Stomach (tissue), 19 donors: ENCODE measurements at places on chromosomes 12 and 14.

- no peak for DNase-seq
- peaks cover 18% of the 10 kb centered on the region for H3K36me3 ChIP-seq
- H3K4me3 ChIP-seq, result no peak overlapping the region
- H3K27ac ChIP-seq, result no peak overlapping the region
- H3K27me3 ChIP-seq, result no peaks in the 10 kb centered on the region
Measured at GRCh38 chr12:124792961-124793441, 70.7 kb downstream of the SCARB1 start.

DNA sequence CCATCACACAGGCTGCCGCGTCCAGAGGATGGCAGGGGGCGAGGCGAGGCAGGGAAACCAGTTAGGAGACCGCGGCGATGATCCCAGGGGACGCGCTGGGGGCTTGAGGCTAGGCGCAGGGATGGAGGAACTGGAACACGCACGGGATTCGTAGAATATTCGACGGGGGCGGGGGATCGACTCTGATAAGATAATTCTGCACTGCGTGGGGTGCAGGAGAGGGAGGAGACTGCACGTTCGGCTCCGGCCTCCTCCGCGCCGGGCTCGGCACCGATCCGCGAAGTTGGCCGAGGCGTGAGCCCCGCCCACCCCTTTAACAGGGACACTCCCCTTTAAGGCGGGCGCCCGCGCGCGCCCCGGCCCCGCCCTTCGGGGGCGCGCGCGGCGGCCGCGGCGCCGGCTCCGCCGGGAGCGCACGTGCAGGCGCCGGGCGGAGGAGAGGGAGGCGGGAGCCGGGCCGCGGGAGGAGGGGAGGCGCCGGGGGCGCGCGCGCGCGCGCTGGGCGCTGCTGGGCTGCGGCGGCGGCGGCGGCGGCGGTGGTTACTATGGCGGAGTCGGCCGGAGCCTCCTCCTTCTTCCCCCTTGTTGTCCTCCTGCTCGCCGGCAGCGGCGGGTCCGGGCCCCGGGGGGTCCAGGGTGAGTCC, at the start of gene ACVR1B:
ACVR1B (plus strand) TSS at position 501 of the 644 bp plus-strand sequence; CDS start at position 546, 45 bp downstream.
- no peaks in the 10 kb centered on the region for H3K36me3 ChIP-seq
- H3K4me1 ChIP-seq, result peaks cover 30% of the 10 kb centered on the region

GRCh38 chr12:26401874-26402273, 206.5 kb downstream of the SSPN start:
- no peak overlapping the region for H3K4me3 ChIP-seq
- H3K27me3 ChIP-seq, result no peaks in the 10 kb centered on the region
- H3K4me1 ChIP-seq, result no peaks in the 10 kb centered on the region
- no peak for DNase-seq
- no peaks in the 10 kb centered on the region for H3K36me3 ChIP-seq

DNA sequence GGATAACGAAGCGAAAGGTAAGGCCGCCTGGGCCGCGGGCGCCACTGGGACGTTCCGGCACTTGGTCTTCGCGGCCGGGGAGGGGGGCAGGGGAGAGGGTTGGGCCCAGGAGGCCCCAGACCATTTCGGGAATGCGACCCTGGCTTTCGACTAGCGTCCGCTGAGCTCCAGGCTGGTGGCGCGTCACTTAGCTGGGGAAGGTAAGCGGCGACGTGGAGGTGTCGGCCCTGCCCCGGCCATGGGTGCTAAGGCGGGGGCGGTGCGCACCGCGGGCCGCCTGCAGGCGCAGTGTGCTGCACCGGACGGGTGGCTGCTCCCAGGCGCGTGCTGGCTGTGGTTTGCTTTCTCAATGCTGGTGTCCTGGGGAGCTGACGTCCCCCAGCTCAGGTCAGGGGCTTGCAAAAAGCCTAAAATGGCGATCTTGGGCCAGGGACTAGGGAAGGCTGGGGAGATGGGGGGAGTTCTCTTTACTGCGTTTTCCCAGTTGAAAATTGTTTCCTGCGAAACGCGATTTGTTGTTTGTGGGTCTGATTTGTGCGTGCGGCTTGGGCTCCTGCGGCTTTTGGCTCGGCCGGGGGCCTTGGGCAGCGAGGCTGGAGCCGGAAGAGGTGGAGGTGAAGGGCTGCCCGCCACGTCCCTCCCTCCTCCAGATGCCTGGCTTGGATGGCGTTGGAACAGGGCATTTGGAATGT, 1.2 kb downstream of the HOXC10 start:
- no peaks in the 10 kb centered on the region for H3K36me3 ChIP-seq
- peaks cover 100% of the 10 kb centered on the region for H3K27me3 ChIP-seq
- no peak overlapping the region for H3K27ac ChIP-seq
- H3K4me3 ChIP-seq, result no peak overlapping the region

GRCh38 chr14:41073544-41073943, 533.1 kb upstream of the LRFN5 start:
- no peak overlapping the region for H3K27ac ChIP-seq
- no peak overlapping the region for H3K4me3 ChIP-seq
- H3K4me1 ChIP-seq, result peaks cover 6% of the 10 kb centered on the region

GRCh38 chr12:6264402-6265037, 46.0 kb upstream of the PLEKHG6 start:
- H3K27me3 ChIP-seq, result no peaks in the 10 kb centered on the region
- no peak overlapping the region for H3K4me3 ChIP-seq
- peak; percentile 61 for DNase-seq

DNA sequence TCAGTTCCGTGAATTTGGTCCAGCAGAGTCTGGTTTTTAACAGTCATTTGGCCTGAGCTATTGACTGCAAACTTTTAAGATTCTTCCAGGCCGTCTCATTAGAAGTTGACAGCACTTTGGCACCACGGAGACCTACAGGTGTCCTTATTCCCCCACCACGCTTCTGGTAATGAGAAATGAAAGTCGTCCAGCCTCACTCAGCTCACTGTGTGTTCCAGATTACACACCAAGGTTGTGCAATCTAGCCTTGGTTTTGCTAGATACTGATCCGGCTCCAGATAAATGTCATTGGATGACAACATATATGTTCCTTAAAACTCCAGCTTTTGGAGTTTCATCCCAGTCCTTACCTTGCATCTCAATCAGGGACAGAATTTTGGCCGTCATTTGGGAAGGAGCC, 210.4 kb downstream of the CHST11 start:
- no peak for DNase-seq
- peaks cover 47% of the 10 kb centered on the region for H3K4me1 ChIP-seq
- no peak overlapping the region for H3K4me3 ChIP-seq

GRCh38 chr12:93427779-93428564, 13.8 kb downstream of the UBE2N start:
- H3K4me1 ChIP-seq, result peaks cover 35% of the 10 kb centered on the region
- no peak overlapping the region for H3K4me3 ChIP-seq
- no peak for DNase-seq
- no peaks in the 10 kb centered on the region for H3K27me3 ChIP-seq
- H3K27ac ChIP-seq, result no peak overlapping the region
